ENCODE measurements at places on chromosomes 12 and 14. TPM values are rescaled to one million over a fixed set of nuclear protein-coding genes. Genes with fewer than 3 reads are reported as not detected.

KCNH3 gene
- 1.1 TPM for total RNA-seq

TPI1 gene
- total RNA-seq = 681 TPM

OR2AP1 gene
- not detected for total RNA-seq

CEP128 gene
- 1.5 TPM for total RNA-seq

NID2 gene
- total RNA-seq = 1.1 TPM

LTB4R2 gene
- total RNA-seq = 2.5 TPM

P3H3 gene
- 17.4 TPM for total RNA-seq

ATL1 gene
- 32.3 TPM for total RNA-seq

ZNF641 gene
- 18.5 TPM for total RNA-seq

NYNRIN gene
- 36.7 TPM for total RNA-seq

LRRC43 gene
- total RNA-seq = 3.7 TPM

KRT71 gene
- total RNA-seq = 0.52 TPM

TMEM132C gene
- total RNA-seq = 0.14 TPM

CIROP gene
- 0.17 TPM for total RNA-seq

PARPBP gene
- 1.6 TPM for total RNA-seq

KCNMB4 gene
- 7.8 TPM for total RNA-seq

GPHB5 gene
- total RNA-seq = not detected

SNX6 gene
- total RNA-seq = 74.5 TPM

TAS2R42 gene
- total RNA-seq = not detected

PSMB11 gene
- total RNA-seq = 0.20 TPM

SCN8A gene
- 12.7 TPM for total RNA-seq

CLEC12A gene
- total RNA-seq = not detected

LEMD3 gene
- 24.6 TPM for total RNA-seq

ESR2 gene
- 2.1 TPM for total RNA-seq

APOF gene
- total RNA-seq = 0.63 TPM

FSCB gene
- not detected for total RNA-seq

CMAS gene
- total RNA-seq = 20.4 TPM

TAS2R50 gene
- total RNA-seq = 1.8 TPM

RPL10L gene
- not detected for total RNA-seq

HAL gene
- total RNA-seq = 1.2 TPM

POTEG gene
- 0.44 TPM for total RNA-seq

SRRM4 gene
- total RNA-seq = 0.15 TPM

MYF5 gene
- total RNA-seq = not detected

LAG3 gene
- total RNA-seq = 0.40 TPM

HPD gene
- total RNA-seq = not detected

HSPB8 gene
- 72.3 TPM for total RNA-seq

TMTC1 gene
- total RNA-seq = 98.0 TPM

EIF2S1 gene
- total RNA-seq = 162 TPM

P2RX2 gene
- total RNA-seq = not detected

ALDH1L2 gene
- total RNA-seq = 22.0 TPM

RNF212B gene
- total RNA-seq = not detected

RASAL1 gene
- total RNA-seq = 0.66 TPM

SIX4 gene
- total RNA-seq = 1.7 TPM

Measured in motor neuron (in vitro differentiated cells).